ENCODE measurements at places on chromosomes 5 and 9.

- no peak for DNase-seq
These were observed 53.9 kb downstream of the MEF2C start for GRCh38 chr5:88829054-88829453.

DNA sequence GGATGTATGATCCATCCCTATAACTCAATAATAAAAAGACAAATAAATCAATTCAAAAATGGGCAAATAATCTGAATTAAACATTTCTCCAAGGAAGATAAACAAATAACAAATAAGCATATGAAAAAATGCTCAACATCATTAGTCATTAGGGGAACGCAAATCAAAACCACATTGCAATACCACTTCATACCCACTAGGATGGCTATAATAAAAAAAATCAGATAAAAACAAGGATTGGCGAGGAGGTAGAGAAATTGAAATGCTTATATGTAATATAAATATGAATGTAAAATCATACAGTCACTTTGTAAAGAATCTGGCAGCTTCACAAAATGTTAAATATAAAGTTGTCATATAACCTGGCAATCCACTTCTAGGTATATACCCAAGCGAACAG, 52.3 kb upstream of the TBCA start:
- no peak for DNase-seq

GRCh38 chr9:111957856-111958631, 61.4 kb downstream of the UGCG start:
- no peak for DNase-seq

DNA sequence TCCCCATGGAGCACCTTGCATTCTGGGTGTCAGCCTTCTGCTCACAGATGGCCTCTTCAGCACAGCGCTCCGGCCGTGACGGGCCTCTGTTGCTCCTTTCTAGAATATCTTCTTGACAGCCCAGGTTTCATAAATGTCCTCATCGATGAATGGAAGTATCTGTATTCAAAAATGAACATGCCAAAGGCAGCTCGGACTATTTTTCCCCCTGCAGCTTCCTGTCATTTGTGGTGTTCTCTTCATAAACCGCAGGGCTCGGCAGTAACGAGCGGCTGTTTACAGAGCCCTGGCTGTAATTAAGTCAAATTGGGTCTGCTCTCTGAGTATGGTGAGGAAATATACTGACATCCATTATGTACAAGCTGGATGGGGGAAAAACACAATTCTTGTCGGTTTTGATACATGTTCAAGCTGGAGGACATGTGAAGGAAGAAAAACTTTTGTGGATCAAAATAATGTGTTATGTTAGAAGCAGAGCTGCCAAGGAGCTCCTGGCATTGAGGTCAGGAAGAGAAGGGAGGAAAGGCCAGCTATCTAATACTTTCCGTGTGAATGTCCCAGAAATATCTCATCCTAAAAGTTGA, 154.1 kb upstream of the CD180 start:
- DNase-seq = no peak

DNA sequence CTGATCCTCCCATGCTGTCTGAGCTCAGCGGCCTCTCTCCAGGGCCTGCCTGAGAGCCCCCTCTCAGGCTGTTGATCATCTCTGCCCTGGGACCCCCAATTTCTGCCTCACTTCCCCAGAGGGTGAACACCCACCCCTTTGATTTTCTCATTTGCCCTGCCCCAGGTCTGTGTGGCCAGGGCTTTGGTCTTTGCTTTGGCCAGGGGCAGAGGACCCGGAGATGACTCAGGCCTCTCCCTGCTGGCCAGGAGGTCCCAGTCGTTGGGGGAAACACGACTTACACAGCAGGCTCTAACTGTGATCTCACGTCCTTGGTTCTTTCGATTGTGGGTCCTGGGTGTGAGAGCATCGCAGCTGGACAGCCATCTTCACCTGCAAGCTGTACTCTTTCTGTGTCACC, 1.1 kb upstream of the ADAMTS2 start:
- DNase-seq = no peak

- DNase-seq = no peak
These were observed 143.2 kb downstream of the CTNND2 start for GRCh38 chr5:11760934-11761603.
